ENCODE measurements at places on chromosomes 1 and 21.

GRCh38 chr1:181090641-181091126 is 2.2 kb downstream of the IER5 start:
- no peak for DNase-seq

DNA sequence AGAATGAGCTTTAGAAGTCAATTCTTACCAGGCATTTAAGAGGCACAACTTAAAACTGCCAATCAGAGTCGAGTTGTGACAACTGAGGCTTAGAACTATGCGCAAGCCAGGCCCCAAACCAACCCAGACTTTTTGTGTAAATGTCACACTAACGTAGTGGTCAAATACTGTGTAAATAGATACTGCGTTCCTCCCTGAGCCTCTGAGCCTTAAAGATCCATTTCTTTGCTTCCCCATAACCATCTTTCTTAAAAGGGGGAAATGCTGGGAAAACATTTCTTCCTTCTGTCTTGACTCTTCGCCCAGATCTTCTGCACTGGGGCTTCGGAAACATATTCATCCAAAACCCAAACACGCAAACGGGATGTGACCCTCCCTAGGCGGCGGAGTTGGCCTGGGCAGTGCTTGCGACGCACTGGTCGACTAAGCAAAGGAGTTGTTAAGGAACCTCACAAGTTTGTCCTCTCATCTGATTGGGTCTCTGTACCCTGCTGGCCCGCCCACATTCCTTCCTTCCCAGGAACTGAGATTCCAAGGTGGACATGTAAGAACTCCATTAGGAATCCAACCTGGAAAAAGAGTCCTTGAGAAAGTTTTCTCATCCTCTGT is 2.6 kb downstream of the ADAMTS5 start:
- no peak for DNase-seq

- no peak for DNase-seq
Observed at GRCh38 chr1:56563568-56563967, 15.8 kb downstream of the PLPP3 start.

GRCh38 chr1:19385869-19386591 is 73.9 kb downstream of the SLC66A1 start:
- DNase-seq = no peak

GRCh38 chr1:193514397-193514796 is 328.0 kb upstream of the B3GALT2 start:
- no peak for DNase-seq

Data from activated CD4-positive, CD25-positive, alpha-beta regulatory T cell (primary cell).